Prostate gland (tissue), 2 donors: ENCODE measurements at places on chromosomes 12 and 14. TPM values are rescaled to one million over a fixed set of nuclear protein-coding genes. Genes with fewer than 3 reads are reported as not detected.
A peak's percentile ranks its signal among the peaks of the same experiment; 100 is the strongest.

Gene TOMM20L
- 4.0 TPM for total RNA-seq

DNA sequence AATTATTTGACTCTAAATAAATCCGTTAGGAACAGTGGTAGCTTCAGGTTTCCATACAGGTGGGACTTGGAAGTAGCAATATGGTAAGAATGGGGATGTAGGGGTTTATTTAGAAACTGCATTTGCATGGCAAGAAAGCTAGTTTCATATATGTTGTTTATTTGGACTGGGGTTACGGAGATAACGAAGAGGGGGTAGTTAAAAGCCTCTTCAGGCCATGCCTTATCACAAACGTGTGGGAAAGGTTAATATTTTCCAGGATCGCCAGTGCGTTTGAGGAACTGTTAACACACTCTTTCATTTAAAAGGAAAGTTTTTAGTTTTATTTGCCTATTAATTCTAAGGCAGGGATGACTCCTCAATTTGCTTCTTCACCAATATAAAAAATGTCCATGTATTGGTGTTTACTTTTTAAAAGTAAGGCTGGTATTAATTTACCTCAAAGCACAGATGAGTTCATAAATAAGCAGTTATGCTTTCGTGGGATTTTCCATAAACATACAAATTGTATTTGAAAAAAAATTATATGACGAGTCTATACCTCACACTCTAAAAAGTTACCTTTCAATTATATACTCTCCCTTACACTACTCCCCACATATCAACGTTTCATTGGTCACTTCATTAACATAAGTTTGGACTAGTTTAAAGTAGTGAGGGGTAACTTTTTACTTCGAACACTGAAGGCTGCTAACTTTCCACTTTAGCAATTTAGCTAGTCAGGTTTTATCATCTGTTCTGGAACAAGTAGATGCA is 814 bp downstream of the RAB2B start:
- DNase-seq = no peak

Gene FERMT2
- total RNA-seq = 38.8 TPM

Gene WIF1
- 45.8 TPM for total RNA-seq

- no peak for DNase-seq
Measured at GRCh38 chr12:24854908-24855307, 94.0 kb downstream of the BCAT1 start.

- no peak for DNase-seq
Measured at GRCh38 chr12:116373572-116374206, 96.2 kb upstream of the MED13L start.

DNA sequence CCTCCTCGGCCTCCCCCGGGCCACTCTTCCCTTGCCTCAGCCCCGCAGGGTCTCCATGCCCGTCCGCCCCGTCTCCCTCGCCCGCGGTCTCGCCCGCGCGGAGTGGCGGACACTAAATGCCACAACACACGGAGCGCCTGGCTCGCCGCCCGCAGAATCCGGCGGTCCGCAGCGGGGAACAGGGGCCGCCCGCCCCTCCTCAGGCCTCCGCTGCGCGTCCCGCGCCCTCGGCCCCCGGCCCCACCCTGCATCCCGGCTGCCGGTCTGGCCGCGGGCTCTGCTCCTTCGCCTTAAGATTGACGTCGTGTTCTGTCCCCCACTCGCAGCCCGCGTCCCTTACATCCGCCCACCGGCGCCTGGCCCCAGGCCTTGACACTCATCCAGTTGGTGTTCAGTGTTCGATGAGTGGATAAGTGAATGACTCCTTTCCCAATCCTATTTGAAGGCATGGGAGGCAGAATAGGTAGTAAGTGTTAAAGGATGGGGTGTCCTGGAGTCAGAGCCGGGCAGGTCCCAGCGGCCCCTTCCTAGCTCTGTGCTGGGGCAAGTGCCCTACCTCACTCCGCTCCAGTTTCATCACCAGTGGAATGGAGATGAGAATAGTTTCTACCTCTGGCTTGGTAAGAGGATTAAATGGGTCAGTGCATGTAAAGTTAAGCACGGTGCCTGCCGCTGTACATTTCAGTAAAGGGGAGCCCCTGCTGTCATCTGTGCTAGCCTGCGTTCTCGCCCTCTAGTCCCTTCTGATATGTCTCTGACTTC is 622 bp downstream of the TECPR2 start:
- peak; percentile 9 for DNase-seq

DNA sequence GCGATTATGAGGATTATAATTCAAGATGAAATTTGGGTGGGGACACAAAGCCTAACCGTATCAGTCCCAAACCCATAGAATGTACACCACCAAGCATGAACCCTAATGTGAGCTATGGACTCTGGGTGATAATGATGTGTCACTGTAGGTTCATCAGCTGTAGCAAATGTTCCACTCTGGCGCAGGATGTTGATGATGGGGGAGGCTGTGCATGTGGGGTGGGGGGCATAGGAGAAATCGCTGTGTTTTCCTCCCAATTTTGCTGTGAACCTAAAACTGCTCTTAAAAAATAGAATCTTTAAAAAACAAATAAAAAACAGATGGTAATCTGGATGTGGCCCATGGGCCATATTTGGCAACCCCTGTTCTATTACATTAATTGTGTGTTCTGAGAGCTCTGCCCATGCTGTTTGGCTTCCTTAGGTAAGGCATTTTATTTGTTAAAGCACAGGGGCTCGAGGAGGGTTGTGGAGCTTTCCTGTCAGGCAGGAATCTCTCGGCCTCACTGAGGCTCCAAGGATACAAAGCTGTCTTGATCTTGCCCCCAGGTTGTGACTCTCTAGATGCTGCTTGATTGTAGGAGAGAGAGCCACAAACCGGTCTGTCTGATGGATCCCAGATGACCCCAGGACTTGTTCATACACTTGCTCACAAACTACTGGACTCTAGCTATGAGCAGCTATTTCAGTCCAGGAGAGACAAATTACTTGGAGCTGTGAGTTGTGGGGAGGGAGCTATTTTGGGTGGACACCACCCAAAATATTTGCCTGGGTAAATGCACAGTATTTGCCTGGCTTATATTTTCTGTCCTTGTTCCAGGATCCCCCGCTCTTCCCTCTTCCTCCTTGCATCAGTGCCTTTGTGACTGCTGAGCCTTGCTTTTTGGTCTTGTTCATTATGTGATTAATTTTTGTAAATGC is 340.2 kb downstream of the MED13L start:
- DNase-seq = no peak

- DNase-seq = no peak
Measured at GRCh38 chr14:90549794-90550641, 153.2 kb downstream of the CALM1 start.

Gene FOXM1
- 10.8 TPM for total RNA-seq

DNA sequence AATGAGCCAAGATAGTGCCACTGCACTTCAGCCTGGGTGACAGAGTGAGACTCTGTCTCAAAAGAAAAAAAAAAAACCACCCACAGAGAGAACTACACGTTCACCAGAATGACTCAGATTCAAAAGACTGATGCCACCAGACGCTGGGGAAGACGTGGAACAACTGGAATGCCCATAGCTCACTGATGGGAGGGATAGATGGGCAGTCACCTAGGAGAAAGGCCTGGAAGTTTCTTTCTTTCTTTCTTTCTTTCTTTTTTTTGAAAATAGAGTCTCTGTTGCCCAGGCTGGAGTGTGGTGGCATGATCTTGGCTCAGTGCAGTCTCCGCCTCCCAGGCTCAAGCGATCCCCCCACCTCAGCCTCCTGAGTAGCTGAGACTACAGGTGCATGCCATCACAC is 10.0 kb upstream of the KLC1 start:
- no peak for DNase-seq

- no peak for DNase-seq
Measured at GRCh38 chr12:68479261-68479895, 131.3 kb upstream of the RAP1B start.

DNA sequence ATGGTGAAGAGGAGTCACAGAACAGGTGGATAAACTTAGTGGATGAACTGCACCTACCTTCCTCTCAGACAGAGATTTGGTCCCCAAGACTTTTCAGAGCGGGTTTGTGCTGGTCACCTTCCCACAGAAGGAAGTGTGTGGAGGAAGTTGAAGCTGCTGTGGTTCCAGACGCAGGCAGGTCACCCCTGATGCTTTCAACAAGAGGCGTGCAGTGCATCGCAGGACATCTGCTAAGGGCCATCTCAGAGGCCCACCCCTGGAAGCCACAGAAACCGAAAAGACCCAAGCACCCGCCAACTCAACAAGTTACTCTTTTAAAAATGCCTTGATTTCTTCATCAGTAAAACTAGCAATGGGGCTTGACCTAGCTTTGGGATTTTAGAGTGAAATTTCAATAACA is 1.0 kb upstream of the GPX2 start:
- no peak for DNase-seq

Gene TARBP2
- 23.4 TPM for total RNA-seq

Gene GALNT4
- 8.4 TPM for total RNA-seq

Gene SIRT4
- 0.96 TPM for total RNA-seq

Gene SLC5A8
- 0.51 TPM for total RNA-seq

- peak; percentile 64 for DNase-seq
Measured at GRCh38 chr12:101939856-101940265, 62.5 kb downstream of the DRAM1 start.

GRCh38 chr14:68660495-68660894 is 132.4 kb downstream of the ZFP36L1 start:
- no peak for DNase-seq
